NK-92 treated with Interleukin-12 subunit alpha and Interleukin-12 subunit beta, amount 100 ng/mL, for 24 hours (cell line): ENCODE measurements at places on chromosomes 12 and 14.

DNA sequence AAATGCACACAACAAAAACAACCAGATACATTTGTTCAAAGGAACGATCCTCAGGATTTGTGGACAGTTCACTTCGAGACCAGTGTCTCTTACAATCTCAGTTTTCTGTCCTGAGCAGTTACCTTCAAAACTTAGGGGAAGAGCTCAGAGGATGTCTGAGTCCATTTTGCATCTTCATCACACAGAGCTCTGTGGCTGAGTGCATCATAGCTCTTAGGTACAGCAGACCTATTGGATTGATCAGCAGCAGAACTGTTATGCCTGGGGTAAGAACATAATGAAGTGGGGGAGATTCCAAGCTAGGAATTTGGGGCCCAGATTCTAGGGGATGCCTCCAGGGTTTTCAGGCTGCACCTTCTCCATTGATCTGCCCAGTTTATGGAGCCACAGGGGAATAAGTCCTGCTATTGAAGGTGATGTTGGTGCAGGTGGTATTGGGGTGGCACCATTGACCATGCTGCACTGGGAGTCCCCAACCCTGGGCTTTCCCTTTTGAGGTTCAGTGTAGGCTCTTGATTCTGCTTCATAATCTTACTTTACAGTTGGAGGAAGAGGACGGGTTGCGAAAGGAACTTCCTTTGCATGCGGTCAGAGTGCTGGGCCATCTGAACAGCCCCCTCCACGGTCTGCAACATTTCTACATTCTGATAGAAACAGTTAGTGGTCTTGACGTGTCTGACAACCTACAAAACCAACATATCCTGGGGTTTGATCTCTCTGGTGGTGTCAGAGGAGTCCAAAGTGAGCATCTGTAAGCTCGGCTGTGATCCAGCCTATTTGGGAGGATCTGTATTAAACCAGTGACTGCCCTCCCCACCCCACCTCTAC lies 112.8 kb downstream of the CHST11 start:
- DNase-seq = peak; percentile 71

DNA sequence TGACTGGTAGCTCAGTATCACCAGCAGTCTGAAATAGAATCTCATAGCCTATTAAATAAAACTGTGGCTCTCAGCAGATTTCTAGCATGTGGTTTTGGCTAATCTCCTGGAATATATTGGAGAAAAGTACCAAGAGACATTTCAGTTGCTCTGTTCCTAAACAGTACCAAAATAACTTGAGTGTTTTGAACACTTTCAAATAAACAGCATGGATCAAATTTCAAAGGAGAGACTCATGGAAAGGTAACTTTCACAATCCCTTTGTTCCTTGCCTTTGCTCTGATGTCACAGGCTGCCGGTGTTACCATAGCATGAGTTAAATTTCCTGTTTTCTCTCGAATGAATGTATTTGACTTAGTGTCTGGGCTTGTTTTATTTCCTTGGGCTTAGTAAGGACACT lies 3.4 kb downstream of the ARG2 start:
- DNase-seq = no peak

DNA sequence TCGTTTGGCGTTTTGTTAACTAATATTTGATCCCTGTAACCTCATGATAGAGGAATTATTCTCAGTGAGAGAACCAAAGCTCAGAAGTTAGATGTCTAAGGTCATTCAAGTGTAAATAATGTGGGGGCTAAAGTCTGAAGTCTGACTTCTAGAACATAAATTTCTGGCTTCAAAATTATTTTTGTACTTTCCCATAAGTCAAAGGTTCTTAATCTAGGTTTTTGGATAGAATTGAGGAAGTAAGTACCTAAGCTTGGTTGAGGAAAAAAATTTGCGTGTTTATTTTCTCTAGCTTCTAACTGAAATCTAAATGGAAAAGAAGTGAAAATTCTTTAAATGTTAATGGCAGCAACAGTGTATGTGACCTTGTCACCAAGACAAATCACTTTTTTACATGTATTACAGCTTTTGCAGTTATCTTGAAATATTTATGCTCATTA lies 2.3 kb downstream of the LARP4 start:
- DNase-seq = no peak

DNA sequence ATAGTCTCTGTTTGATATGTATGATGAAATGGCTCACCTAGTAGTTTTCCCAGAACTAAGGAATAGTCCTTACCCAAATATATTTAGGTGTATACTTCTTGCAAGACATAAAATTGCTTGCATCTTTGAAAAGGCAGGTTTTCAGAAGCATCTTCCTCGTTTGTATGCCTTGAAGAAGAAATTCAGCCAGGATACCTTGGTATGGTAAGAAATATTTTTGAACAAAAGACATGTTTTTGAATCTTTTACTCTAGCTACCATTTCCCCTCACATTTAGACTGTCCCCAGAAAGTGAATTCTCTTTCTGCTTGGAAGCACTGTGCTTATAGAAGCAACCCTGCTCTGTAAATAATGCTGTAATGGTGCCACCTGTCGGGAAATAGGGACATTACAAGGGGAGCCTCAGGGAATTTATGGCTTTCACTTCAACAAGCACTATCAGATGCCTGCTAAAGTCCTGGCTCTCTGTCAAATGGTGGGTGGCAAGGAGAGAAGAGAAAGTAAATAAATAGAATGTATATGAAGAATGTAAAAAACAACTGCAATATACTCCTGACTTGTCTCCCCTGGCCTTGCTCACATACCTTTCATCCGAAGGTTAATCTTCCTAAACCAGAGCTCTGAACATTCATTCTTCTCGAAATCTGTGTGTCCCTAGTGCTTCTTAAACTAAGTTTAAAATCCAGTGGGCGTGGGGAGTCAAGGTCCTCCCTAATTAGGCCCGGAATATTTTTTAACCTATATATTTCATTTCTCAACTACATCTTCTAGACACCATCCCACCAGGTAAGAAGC lies 6.1 kb downstream of the CCDC184 start:
- peak; percentile 20 for DNase-seq

GRCh38 chr14:89466484-89466883 lies 49.5 kb upstream of the FOXN3 start:
- peak; percentile 84 for DNase-seq

DNA sequence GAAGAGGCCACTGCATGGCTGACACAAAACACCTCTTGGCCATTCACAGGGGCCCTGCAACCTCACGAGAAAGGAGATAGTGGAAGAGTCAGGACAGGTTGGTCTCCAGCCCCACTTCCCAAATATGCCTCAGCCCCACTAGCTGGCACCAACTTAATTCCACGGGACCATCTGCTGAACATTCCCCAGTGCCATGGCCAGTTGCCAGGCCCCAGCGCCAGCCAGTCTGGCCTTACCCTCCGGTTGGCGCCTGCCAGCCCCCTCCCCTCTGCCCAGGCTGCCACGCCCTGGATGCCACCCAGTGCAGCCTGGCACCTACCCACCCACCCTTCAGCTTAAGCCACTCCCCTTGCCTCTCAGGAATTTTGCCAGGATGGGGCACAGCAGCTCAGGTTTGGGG lies 21.2 kb upstream of the HSPB8 start:
- no peak for DNase-seq

GRCh38 chr12:87612996-87613395 lies 416.2 kb downstream of the C12orf50 start:
- no peak for DNase-seq

- no peak for DNase-seq
Measured at GRCh38 chr12:70837026-70837425, 83.5 kb downstream of the PTPRR start.

DNA sequence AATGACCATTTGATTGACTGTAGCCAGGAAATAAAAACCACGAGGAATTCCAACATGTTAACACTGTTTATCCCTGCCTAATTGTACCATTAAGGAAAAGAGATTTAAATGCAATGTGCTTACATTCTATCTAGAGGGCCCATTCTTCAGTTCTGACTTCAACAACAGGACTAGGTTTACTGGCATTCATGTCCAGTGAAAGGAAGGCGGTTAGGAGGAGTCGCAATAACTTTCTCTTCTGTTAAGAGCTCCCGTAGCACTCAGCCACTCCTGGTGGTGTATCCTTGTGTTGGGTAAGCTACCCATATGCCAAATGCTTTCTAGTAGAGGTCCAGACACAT lies 154.7 kb downstream of the STXBP6 start:
- no peak for DNase-seq
